ENCODE measurements at places on chromosomes 12 and 14.
A peak's percentile ranks its signal among the peaks of the same experiment; 100 is the strongest.

- no peak for DNase-seq
These were observed 19.4 kb downstream of the NCKAP5L start for GRCh38 chr12:49808686-49809380.

DNA sequence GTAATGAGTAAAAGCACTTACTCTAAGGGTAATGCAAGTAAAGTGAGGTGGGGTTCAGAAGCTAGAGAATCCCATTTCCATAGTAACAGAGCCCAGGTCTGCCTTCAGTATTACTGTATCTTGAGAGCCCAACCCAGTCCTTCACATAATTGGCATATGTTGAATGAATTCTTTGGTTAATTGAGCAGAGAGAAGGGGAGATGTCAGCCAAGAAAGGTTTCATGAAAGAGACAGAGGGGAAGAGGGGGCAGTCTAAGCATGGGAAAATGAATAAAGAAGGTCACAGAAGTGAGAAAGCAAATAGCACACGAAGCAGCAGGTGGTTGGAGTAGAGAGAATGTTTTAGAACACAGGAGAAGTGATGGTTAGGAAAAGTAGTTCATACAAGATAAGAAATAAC, 371.1 kb downstream of the SEC23A start:
- peak; percentile 82 for DNase-seq

DNA sequence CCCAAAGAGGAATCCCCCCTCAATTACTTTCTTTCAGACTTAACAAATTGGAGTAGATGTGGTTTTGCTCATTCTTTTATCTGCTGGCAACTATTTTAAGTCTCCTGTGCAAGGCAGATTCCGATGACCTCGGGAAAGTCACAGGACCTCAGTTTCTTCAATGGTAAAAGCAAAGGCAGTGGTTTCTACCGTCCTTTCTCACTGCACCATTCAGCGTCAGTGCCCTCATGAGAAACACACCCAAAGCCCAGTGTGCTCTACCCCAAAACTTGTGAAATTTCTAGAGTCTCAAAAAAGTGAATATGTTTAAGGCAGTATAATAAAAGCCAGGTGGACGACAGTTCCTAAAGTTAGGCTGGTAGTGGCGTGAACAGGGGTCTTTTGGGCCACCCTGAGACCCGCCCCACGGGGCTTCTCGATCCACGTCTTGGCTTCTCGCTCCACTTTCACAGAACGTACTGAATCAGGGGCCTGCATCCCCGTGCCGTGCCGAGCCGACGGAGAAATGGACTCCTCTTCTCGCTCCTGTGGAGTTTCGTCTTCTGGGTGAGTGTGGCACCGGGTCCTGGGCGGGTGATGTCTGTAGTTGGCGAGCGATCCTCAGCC, 1.3 kb upstream of the ARHGAP5 start:
- no peak for DNase-seq

DNA sequence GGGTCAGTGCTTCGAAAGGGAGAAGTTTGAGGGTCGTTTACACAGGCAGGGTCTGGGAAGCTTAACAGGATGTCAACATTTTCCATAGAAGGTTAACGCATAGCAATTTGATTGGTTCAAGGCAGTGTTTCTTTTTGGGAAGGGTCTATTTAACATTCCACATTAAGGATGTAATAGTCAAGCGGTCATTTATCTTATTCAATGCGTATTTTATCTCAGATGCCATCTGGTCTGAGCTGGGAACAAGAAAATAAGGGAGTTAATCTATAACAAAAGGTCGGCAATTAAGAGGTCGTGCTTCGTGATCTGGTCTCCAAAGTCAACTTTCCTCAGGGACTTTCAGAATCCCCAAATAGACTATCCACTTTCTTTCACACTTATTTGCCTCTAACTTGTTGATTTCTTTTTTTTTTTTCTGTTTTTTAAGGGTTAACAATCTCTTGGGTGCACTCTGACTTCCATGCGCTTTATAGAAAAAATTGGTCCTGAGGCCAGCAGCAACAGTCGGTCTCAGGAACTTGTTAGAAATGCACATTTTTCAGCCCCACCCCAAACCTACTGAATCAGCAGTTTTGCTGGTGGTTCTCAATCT, 550 bp upstream of the RESF1 start:
- no peak for DNase-seq

GRCh38 chr14:41607966-41608663, 1.4 kb downstream of the LRFN5 start:
- peak; percentile 77 for DNase-seq

- no peak for DNase-seq
These were observed 6.8 kb downstream of the FIGNL2 start for GRCh38 chr12:51841727-51842126.

DNA sequence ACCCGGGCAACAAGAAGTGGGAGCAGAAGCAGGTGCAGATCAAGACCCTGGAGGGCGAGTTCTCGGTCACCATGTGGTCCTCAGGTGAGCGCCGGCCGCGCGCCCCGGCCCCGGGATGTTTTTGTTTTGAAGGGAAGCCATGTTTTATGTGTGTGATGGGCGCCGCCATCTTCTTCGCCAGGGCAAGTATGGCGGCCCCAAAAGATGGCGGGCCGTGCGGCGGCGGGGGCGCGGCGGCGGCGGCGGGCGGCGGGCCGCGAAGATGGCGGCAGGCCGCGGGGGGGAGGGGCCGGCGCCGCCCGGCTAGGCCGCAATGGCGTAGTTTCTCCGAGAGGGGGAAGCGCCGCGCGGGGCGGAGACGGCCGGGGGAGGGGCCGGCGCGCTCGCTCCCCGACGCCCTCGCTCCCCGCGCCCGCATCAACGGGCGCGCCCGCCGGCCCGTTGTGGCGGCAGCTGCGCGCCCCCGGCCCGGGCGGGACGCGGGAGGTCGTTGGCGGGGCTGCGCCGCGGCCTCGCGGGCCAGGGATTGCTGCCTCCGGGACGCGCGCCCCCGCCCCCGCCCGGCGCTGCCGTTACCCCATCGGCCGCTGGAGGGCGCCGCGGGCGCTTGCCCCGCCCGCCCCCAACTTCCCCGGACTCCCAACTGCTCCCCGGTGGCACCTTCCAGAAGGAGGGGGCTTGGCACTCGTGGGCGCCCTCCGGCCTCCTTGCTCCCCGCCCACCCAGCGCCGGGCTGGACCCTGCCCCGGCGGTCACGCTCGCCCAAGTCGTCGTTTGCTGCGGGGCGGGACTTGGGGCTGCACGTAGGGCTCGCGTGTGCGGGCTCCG, 1.1 kb downstream of the YY1 start:
- peak; percentile 83 for DNase-seq

- DNase-seq, result no peak
These were observed 18.7 kb upstream of the CREBL2 start for GRCh38 chr12:12592930-12593329.

DNA sequence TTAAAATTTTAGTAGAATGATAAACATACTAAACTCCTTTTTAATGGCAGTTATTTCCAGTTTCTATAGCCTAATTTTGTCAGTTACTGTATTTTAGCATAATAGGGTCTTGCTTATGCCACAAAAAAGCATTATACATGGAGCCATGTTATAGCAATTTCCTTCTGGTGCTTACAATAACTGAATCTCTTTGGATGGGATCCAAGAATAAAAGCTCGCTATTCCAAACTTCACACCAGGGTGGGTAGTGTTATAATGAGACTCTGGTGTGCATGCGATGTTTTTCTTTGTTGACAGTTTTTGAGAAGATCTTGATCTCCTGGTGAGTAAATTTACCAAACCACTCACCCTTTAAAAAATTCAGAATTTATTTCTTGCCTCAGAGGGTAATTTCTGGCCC, 90.4 kb upstream of the CCDC91 start:
- peak; percentile 43 for DNase-seq

DNA sequence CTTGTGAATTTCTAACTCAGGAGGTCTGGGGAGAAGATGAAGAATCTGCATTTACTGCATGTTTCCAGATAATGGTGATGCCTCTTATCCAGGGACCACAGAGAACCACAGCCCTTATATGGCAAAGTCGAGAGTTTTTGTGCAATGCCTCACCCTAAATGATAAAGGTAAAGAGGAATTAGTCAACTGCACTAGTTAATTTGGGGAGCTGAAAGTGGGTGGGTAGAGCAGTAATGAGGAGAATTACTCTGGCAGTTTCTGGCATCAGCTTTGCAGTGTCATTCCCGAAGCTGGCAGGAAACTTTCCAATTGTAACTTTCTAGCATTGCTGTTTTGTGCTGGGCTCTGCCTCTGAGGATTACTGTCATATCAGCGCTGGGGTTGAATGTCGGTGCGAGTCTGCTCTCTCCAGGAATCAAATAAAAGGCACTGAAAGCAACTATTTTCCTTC, 10.3 kb downstream of the EGLN3 start:
- DNase-seq, result no peak

DNA sequence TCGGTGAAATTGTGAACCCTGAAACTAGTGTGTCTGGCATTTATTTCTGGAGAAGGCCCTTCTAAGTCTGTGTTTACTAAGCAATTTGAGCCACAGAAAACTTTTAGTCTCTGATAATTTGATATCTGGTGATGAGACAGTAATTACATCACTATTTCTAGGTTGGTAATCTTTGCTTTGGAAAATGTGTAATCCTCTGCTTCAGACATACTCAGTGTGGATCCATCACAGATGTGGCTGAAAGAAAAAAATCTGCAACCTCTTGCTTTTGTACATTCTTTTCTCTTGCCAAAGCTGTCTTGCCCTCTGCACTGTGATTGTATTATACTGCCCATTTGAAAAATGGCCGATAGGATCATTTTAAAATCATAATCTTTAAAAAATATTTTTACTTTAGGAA, 78.1 kb downstream of the PELI2 start:
- DNase-seq, result no peak

GRCh38 chr12:17478908-17479673, 610.9 kb downstream of the RERGL start:
- DNase-seq, result no peak
